ENCODE measurements at places on chromosomes 2 and 18.

GRCh38 chr2:198615972-198616371 is 811.6 kb downstream of the PLCL1 start:
- DNase-seq = no peak

- DNase-seq = no peak
Measured at GRCh38 chr2:50196775-50197480, 835.0 kb downstream of the NRXN1 start.

GRCh38 chr2:84450288-84451227 is 8.5 kb downstream of the SUCLG1 start:
- DNase-seq = no peak

- no peak for DNase-seq
Measured at GRCh38 chr18:23127090-23127489, 8.2 kb upstream of the CABLES1 start.

DNA sequence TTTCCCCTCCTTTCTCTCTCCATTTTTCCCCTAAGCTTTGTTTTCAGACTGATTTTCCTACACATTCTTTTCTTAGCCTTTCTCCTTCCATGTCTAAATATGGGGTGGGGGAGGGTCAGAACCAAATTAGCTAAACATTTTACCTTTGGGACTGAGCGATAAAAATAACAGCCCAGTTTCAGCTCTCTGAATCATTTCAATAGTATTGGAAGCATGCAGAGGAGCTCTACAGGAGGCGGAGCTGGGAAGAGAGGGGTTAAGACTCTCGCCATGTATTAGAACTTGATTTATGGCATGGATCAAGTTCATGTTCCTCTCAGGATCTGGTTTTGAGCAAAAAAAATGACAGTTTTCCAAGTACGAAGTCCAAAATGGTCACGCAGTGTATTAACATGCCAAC is 109.1 kb downstream of the CPO start:
- no peak for DNase-seq

DNA sequence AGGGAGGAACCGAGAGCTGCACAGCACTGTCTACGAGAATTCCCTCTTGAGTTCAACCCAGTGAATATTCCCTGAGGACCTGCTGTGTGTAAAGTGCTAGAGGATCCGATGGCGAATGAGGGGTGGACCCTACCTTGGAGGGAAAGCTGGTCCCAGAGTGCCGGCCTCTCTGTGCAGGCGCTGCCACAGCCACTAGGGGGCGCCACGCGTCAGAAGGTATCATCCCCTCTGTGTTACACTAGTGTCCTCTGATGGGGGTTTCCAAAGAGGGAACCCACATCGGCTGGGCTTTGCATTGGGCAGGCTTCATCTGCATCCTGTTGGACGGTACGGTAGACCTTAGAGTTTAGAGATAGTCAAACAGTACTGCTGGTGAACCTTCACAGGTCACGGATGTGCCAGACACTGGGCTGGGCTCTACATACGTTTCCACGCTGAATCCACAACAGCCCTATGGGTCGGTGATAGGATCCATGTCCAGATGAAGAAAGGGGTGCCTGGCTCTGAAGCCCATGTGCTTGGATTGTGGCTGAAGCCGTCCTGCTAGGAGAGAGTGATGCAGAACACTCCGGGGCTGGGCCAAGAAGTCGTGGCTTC is 39.0 kb downstream of the COA5 start:
- peak; percentile 50 for DNase-seq

DNA sequence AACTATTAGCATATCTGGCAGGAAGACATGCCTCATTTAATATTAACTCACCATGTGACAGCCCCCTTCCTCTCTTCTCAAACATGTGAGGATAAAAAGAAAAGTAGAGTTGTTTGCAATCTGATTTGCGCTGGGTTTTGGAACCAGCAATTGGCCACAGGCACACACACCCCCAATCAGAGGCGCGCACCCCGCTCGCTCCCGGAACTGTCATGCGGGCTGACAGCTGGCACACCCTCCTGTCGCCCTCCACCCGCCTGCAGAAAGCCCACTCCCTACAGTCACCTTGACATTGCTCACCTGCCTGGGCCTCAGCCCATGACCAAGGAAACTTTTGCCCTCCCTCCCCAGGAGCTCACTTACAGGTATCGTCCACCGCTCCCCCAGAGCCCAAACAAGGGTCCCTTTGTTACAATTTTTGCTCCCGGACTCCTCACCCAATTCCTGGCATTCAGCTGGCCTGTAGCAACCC is 1.1 kb downstream of the COBLL1 start:
- DNase-seq = peak; percentile 67

GRCh38 chr2:168519534-168520308 is 63.6 kb downstream of the CERS6 start:
- no peak for DNase-seq

GRCh38 chr2:164458792-164459191 is 162.5 kb downstream of the GRB14 start:
- no peak for DNase-seq

DNA sequence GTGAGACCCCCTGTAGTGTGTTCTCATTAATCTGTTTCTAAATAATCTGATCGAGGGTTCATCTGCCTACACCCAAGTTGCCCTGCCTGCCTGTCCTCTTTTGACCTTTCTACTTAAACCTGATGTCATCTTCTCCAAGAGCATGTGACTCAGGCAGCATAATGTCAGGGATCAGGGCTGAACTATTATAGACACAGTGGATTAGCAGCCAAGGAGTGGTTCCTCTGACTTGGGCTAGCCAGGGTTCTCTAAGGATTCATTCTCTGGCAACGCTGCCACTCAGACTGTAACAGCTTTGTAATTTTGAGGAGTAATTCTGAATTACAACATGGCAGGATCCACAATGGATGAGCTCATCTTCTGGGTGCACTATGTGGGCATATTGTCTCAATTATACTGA is 124.0 kb downstream of the MDH1 start:
- DNase-seq = no peak

- DNase-seq = no peak
Measured at GRCh38 chr18:41587976-41588375, 367.1 kb upstream of the PIK3C3 start.

DNA sequence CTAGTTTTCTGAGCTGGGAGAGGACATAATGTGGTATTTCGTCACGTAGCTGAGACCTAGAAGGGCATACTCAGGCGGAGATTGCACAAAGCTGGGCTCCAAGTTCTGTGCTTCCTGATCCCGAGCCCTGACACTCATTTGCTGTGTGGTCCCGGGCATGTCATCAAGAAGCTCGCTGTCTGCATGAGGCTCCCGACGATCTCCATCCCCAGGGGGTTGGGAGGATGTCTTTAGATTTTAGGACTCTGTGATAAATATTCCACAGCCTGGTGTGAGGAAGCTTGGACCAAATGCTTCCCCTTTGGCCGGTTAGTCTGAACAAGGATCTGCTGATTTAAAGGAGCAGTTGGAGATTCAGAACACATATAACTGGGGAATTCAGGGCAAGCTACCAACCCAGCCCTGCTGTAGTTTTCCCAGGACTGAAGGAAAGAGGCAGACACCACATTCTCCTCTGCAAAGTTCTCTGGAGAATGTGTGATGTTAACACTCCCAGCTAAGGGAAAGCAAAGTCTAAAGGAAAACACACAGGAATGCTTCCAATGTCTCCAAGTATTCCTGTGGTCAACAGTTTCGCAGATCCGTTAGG is 2.3 kb downstream of the KCNE4 start:
- peak; percentile 72 for DNase-seq

GRCh38 chr2:168948621-168949212 is 47.6 kb downstream of the G6PC2 start:
- DNase-seq = no peak

GRCh38 chr2:101251844-101252407 is 760 bp upstream of the CNOT11 start:
- no peak for DNase-seq

GRCh38 chr2:50647381-50647780 is 384.6 kb downstream of the NRXN1 start:
- no peak for DNase-seq

- no peak for DNase-seq
Measured at GRCh38 chr2:216774620-216775019, 79.3 kb upstream of the IGFBP5 start.

DNA sequence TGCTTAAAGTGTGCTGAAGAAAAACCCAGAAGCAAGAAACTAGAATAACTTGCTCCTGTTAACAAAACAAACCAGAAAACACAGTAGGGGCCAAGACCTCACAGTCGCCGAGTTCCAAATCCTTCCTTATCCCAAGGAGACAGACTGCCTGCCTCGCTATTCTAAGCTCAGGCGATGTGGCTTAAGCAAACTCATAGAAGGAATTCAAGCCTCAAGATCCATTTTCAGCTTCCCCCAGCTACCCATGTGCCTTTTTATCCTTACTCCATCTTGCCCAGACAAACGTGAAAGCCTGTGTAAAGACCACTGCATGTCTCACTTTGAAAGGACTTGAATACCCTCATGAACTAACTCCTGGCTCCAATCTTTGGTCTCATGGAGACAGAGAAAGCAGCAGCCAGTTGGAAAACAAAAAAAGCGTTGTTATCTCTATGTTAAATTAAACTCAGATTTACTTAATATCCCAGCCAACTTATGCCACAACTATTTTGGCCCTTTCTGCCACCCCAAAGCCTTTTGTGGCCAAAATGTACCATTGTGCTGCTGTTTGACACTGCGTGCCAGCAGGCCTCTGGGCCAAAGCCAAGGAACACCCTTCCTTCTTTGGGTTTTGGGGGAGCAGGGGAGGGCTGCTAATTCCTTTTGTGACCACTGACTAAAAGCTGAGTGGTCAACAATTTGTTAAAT is 123.2 kb upstream of the FZD5 start:
- DNase-seq = no peak

GRCh38 chr2:40093021-40093675 is 314.1 kb upstream of the THUMPD2 start:
- no peak for DNase-seq

DNA sequence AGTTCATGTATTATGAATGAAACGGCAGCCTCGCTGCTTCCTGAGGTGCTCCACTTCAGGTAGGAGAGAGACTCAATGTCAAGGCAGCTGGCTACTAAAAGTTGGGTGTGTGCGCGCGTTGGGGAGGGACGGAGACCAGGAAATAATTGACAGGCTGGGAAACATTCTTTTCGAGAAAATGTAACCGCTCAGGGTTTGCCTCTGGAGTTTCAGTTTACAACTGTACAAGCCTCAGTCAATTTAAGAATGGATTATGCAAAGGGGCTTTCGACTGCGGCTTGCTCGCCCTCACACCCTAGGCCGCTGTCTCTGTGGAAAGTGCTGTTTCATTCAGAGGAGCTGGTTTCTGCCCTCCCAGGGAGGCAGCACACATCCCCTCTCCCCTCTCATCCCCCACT is 4.4 kb upstream of the SPRED2 start:
- no peak for DNase-seq

DNA sequence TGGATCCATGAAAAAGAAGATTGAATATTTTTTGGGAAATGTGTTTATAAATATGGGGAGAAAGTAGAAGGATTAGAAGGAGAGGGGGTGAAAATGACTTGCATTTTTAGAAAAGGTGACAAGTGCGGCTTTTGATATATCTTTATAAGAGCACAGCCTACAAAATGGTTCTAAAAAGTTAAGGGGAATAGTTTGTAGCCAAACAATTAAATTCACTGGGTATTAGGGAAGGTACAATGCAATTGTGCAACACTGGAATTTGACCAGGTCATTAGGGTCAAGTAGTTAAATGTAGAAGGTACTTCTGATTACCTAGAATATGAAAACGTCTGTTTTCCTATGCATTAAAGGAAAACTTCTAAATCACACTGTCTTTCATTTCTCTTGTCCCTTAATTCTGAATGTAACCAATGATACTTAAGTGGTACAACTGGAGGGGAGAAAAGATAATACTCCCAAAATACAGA is 44.5 kb upstream of the SERTAD2 start:
- DNase-seq = no peak

DNA sequence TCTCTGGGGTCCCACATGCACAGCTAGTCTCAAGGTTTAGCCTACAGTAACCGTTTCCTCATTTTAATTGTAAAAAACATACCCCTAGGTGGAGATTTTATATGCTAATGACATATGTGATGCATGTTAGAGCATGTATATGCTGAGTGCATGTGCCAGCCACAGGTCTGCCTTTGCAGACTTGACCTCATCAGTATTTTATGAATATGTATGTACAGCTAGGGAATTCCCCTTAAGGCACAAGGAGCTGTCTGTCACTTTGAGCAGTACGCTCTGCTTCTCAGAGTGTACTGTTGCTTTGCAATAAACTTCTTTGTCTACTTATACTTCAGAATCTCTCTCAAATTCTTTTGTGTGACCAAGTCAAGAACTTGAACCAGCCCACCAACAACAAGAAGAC is 131.2 kb upstream of the ERBB4 start:
- DNase-seq = no peak

- no peak for DNase-seq
Measured at GRCh38 chr2:163659224-163659623, 76.6 kb downstream of the FIGN start.

DNA sequence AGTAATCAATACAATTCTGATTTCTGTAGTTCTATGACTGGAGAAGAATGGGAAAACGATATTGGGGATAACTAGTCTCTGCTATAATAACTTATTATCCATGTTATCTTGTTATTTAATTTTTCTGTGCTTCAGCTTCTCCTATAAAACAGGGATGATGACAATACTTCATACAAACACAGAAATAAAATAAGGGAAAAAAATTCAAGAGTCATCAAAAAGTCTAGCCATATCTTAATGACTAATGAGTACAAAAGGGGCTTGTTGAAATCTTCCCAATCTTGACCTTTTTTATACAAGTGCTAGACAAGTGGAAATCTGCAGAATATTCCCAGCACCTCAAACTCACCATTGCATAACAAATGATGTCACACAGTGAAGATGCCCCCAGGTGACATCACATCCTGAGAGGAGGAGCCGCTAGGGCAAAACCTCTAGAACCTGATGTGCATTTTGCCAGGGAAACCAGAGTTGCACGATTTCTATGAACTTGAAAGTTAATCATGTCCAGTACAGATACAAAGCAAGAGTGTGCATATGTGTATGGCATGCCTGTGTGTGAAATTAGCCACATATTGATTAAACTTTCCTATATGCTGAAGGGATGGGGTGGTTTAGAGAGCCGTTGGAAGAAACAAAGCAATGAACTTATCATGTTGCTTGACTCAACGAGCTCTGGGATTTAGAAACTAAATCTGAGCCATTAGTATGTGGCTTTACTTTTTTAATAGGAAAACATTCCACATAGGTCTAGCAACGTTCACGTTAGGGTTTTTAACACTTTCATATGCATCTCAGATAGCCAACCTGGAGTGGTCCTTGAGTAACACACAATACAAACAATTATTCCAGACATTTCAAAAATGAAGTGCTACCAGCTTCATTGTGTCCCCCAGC is 278.9 kb downstream of the SLC4A3 start:
- peak; percentile 59 for DNase-seq

DNA sequence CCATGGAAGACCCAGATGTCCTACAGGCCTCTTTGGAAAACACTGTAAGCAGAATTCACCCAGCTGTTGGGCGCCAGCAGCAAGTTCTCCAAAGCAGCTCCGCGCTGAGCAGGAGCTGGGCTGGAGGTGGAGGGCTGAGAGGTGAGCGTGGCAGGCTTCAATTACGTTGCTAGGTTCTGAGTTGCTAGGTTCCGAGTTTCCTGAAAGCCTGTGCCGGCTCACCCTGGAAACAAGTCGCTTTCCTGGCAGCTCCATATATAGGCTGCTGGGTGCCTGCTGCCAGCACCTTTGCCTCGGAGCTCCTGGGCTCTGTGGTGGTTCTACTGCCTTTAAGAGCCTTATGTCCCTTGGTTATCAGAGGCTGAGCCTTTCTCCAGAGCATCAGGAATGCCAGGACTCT is 14.4 kb upstream of the EGR4 start:
- DNase-seq = no peak

All from right forelimb (tissue), 1 donor.